Activated naive CD4-positive, alpha-beta T cell treated with Interleukin-2 at 50 U/mL for 16 hours (primary cell): ENCODE measurements at places on chromosomes 13 and 19.
A peak's percentile ranks its signal among the peaks of the same experiment; 100 is the strongest.

GRCh38 chr13:37446503-37446902 is 152.1 kb downstream of the POSTN start:
- no peak for DNase-seq

DNA sequence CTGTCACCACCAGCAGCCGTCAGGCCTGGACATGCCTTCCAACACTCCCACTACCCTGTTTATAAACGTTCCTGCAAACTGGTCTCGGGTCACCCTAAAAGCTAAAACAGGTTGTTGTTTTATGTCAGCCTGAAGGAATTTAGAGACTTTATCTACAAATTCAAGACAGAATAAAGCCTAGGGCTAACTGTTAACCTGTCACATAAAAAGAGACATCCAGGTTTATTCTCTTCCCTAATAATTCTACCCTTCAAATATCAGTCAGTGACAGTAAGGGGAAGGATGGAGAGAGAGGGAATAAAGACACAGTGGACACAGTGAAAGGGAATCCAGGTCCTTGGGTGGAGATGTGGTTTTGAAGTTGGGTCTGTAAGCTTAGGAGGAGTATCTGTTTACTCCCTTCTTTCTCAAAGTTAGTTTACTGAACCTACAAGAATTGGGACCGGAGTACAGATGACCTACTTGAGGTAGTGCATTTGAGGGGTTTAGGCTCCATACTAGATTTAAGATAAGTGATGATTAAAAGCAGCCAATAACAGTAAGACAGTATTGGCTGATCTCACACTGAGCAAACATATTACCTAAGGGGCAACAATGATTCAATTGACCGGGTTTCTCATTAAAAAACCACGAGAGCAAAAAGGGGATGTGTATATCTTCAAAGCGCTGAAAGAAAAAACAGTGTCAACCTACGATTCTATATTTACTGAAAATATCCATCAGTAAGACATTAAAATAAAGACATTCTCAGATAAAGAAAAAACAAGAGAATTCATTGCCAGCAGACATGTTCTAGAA is 142.7 kb downstream of the USP12 start:
- DNase-seq, result no peak

DNA sequence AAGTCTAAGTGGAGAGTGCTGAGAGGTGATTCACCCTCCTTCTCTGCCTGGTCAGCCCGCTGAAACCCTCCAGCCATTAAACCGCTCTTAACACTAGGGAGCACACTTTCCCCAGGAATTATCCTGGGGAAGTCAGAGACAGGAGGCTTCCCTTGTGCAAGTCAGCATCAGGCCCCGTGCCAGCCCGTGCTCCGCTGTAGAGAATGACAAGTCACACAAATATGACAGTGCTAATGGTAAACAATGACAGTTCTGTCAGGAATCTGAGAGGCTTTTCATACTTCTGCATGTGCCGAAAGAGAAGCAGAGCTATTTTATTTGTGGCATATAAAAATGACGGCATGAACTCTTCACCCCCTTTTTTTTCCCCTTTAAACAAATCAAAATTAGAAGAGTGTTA is 816.9 kb upstream of the SLC10A2 start:
- DNase-seq, result no peak

DNA sequence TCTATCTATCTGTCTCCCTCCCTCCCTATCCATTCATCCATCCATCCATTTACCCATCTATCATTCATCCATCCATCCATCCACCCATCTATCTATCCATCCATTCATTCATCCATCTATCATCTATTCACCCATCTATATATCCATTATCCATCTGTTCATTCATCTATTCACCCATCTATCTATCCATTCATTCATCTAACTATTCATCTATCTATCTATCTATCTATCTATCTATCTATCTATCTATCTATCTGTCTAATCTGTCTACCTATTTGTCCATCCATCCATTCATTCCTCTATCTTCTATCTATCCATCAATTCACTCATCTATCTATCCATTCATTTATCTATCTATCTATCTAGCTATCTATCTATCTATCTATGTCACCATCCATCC is 4.4 kb upstream of the CDK8 start:
- DNase-seq, result no peak

DNA sequence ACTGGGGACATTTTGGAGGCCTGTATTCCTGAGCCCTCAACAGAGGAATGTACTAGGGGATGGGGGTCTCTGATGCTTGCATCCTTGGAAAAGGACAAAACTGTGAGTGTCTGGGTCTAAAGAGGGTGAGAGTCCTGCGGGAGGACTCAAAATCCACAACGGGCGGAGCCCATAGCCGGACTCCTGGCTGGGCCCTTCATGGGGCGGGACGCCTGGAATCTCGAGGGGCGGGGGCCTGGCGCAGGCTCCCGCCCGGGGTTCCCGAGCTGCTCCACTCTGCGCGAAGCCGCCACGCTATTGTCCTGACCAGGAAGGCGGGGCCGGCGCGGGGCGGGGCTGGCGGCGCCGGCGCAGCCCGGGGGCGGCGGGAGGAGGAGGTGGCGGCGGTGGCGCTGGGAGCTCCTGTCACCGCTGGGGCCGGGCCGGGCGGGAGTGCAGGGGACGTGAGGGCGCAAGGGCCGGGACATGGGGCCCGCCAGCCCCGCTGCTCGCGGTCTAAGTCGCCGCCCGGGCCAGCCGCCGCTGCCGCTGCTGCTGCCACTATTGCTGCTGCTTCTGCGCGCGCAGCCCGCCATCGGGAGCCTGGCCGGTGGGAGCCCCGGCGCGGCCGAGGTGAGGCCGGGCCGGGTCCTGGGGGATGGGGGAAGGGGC is at the start of gene APLP1:
APLP1 (plus strand) TSS at position 403 of the 651 bp plus-strand sequence; CDS start at position 466, 63 bp downstream.
- peak; percentile 80 for DNase-seq

GRCh38 chr19:34260771-34261173 is 6.4 kb downstream of the GARRE1 start:
- no peak for DNase-seq

- no peak for DNase-seq
These were observed 14.6 kb upstream of the SIN3B start for GRCh38 chr19:16814526-16815100.

- no peak for DNase-seq
These were observed 389.4 kb downstream of the RFC3 start for GRCh38 chr13:34207334-34207733.

- no peak for DNase-seq
These were observed 489 bp upstream of the ZNF653 start for GRCh38 chr19:11506101-11506555.

GRCh38 chr19:54114340-54115108 is 933 bp downstream of the TFPT start:
- peak; percentile 38 for DNase-seq
